ENCODE measurements at places on chromosomes 16 and 17.

GRCh38 chr17:45197108-45197507 lies 24.6 kb upstream of the FMNL1 start:
- no peak for ATAC-seq

GRCh38 chr17:79154951-79155585 lies 80.4 kb downstream of the ENGASE start:
- no peak for ATAC-seq

- no peak for ATAC-seq
These were observed 195.8 kb downstream of the KCNJ2 start for GRCh38 chr17:70365091-70365583.

GRCh38 chr16:84186685-84187437 lies at the start of gene TAF1C:
TSS of gene TAF1C (minus strand) at chr16:84187057. CDS start at chr16:84184988, 2,069 bp downstream.
- ATAC-seq = peak; percentile 97

GRCh38 chr17:42784409-42784808 lies 4.0 kb downstream of the WNK4 start:
- ATAC-seq = no peak

DNA sequence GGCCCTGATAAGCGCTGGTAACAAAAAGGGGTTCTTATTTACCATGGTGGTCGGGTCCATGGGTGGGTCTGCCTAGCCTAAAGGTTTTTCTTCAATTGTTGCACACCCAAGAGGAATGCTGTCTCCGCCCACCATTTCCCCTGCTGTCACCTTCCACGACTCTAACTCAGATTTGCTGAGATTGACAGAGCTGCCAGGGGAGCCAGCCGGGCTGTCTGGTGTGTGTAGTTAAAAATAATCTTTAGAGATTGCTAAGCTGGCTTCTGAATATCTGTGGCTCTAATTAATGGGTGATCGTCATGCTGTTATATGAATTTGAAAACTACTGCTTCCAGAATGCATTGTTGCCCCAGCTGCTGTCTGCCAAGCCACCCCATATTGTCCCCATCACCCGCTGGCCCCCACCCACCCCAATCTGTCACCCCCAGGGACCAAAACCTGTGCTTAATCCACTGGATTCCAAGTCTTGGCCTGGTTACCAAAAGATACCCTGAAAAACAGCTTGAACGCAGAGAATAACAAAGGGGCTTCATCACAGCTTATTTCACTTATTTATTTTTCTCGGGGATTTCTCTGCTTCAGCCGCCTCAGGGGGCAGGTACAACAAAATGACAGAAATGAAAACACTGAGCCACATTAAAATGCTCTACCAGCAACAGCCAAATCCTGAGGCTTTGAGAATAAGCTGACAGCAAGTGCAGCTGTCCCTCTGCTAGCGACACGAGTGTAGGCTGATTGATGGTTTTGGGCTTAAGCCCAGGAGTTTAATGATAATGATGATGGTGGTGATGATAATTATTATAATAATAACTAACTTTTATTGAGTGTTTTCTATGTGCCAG lies 46.1 kb upstream of the NLK start:
- ATAC-seq = no peak

- no peak for ATAC-seq
These were observed 257.7 kb upstream of the PMFBP1 start for GRCh38 chr16:72429671-72430081.

DNA sequence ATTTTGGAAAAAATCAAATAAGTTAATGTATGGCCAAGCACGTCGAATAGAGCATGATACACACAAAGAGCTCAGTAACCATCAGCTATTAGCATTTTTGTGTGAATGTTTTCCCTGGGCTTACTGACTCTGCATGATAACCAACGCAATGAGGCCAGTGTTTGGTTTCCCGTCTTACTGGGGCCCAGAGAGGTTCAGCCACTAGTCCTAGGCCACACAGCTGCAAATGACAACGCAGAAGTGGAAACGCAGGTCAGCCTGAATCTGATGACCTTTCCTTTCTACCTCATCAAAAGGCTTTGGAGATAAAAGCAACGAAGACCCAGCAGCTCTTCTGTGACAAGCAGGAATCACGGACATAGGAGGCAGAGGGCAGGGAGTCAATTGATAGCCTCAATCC lies 7.2 kb upstream of the CACNG4 start:
- ATAC-seq = no peak
